Skin of body (tissue), 3 donors: ENCODE measurements at places on chromosomes 6 and 20.

DNA sequence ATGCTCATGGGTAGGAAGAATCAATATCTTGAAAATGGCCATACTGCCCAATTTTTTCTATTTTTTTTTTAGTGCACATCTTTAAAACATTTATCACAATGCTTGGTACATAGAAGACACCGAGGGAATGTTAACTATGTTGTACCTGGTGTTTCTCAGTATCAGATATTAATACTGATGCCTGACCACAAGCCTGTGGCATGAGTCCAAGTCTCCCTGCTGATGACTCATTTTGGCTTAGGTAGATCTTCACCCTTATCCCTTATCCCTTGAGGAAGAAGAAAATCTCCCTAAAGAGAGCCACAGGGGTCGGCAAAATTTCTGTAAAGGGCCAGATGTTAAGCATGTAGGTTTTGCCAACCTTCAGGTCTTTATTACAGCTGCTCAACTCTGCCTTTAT is 14.5 kb downstream of the CD109 start:
- no peak for DNase-seq

DNA sequence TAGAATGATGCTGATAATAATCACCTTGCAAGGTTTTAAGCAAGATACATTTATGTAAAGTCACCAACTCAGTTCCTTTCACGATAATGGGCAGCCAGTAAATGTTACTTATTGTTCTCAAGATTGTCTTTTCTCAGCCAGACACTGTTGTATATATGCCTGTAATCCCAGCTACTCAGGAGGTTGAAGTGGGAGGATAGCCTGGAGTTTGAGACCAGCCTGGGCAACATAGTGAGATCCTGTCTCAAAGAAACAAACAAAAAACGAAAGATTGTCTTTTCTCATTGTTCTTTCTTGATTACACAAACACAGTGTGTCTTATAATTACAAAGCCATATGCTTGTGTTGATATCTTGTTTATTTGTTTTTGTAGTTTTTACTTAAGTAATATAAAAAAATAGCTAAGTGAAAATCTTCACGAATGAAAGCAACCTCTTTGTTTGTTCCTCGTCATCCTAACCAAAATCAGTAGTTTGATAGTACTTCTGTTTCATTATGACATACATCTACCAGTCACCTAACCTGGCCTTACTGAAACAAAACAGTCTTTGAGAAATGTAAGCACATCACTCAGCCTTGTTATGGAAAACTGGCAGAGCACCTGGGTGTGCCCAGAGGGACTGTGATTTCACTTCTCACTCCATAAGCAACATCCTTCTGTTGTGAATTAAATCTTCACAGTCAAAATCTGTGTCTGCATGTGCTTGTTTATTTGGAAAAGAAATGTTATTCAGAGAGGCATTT is 436.2 kb upstream of the SOX4 start:
- DNase-seq = peak; percentile 68

- no peak for DNase-seq
Observed at GRCh38 chr6:102195311-102195710, 801.8 kb downstream of the GRIK2 start.

DNA sequence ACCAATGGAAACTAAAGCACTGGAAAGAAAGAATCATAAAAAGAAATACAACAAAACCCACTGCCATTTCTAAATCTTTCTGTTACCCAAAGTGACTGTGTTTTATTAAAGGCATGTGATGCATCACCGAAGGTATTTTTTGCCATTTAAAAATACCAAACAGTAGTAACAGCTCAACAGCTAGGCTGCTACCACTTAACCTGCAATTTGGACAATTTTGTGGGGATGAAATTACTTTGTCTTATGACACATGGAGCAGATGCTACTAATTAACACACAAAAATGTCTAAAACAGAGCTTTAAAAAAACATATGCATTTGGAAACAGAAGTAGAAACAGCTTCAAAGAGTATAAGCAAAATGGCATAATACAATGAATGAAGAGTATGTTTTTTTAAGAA is 97.4 kb downstream of the ATXN1 start:
- no peak for DNase-seq

- DNase-seq = peak; percentile 83
Observed at GRCh38 chr6:75098709-75099108, 107.1 kb downstream of the COL12A1 start.

- DNase-seq = no peak
Observed at GRCh38 chr6:8059129-8059528, 5.1 kb downstream of the BLOC1S5 start.

- DNase-seq = no peak
Observed at GRCh38 chr20:62587757-62588402, 54.4 kb upstream of the SLCO4A1 start.
